ENCODE measurements at places on chromosomes 6 and 20.

DNA sequence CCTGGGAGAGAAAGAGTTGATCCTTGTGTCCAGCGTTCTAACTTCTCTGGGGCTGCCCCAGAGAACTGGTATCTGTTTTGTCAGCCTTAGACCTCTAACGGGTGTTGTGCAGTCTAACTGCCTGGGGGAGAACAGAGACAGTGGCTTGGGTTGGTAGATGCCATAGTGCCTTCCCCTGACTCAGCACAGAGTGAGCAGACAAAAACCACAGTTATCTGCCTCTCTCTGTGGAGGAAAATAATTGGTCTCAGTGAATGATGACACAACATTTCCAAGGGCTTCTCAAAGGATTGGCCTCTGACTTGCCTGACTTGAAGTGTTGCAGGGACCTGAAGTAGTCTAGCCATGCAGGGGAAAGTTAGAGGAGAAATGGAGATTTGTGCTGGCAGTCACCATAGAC, 226.2 kb upstream of the MAN1A1 start:
- no peak for DNase-seq

DNA sequence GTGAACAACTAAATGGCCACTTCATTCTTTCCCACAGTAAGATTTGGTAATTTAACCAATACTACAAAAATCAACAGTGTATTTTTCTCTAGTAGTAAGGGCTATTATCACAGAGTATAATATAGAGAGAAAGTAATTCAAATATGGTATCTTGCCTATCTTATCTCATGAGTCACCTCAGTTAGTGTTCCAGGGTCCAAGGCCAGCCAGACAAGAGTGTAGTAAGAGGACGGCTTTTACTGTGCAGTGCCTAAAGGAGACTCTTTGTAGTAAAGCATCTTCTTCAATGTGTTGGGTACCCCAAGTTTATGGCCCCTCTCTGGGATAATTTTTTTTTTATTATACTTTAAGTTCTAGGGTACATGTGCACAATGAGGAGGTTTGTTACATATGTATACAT, 607.4 kb downstream of the PKHD1 start:
- DNase-seq, result no peak

GRCh38 chr6:25699649-25700048, 47.6 kb downstream of the SCGN start:
- DNase-seq, result no peak

DNA sequence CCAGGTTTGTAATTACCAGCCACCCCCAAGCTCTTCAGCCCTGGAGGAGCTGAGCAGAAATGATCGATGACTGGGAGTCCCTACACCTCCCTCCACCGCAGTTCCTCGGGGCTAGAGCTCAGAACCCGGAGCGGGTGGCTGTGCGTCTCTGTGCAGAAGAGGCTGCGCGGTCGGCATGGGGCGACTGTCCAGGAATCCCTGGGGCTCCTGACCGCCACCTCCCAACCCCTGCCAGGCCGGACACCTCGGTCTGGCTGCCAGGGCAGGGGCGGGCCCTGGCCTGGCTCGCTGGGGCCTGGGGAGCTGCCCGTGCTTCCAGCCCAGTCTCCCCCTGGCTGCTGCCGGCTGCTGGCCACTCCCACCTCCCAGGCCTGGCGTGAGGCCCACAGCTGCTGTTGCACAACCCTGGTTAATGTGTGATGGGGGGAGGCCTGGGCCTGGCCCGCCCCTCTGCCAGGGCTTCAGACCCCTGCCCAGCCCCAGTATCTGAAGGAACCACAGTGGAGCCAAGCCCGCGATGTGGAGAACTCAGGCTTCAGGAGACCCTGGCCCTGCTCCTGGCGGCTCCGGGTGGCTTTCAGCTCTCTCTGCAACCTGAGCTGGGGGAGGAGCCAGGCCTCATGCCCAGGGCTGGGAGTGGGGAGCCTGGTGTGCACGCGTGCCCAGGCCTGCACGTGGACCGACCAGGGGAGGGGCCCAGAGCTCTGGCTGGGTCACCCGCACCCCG, 1.2 kb downstream of the SLC2A4RG start:
- DNase-seq, result peak; percentile 93

DNA sequence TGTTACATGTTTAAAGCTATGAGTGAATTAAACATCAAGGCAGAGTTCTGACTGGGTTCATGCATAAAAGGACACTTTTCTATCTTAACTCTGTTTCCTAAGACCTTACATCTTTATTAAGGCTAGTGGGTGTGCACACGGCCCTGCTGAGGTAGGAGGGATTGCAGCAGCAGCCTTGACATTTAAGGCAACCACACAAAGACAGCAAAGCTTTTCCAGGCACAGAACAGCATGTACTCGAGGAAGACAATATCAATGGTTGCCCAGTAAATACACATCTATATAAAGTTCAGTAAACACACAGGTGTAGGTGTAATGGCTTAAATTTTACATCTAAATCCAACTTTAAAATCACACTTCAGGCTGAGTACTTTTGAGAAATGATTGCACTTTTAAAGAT, 79.8 kb upstream of the LOC128125822 start:
- peak; percentile 32 for DNase-seq

- DNase-seq, result peak; percentile 52
Observed at GRCh38 chr20:63737945-63738686, 1.5 kb upstream of the SLC2A4RG start.

DNA sequence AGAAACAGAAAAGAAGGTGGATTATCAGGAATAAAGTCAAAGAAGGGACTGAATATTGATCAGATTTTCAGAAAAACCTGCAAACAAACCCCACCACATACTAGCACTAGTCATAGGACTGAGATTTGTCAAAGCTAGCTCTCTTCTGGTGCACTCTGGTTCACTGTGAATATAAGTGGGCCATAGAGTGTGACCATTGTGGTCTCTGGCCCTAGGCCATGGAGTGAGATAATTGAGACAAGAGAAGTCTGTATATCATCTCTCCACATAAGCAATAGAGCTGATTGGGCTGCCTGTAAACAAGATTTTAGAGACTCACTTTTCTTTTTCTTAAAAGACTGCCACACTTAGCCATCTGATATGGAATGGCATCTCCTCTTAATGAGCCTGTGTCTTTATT, 247.2 kb downstream of the LAMA2 start:
- no peak for DNase-seq

DNA sequence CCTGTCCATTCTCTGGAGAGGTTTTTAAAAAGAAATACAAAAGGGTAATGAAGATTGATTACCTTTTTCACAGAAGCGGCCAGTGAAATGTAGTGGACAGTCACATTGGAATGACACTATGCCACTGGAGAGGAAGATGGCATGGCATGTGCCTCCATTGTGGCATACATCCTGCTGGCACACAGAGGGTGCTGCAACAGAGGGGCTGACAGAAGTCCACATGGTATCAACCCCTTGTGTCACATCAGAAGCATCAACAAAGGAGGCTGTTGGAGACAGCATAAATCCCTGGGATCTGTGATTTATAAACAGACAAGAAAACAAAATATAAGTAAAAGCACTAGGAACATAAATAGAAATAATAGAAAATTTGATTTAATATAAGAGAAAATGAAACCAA, 594.9 kb downstream of the PHF3 start:
- DNase-seq, result no peak

GRCh38 chr6:151229401-151230276, 10.1 kb upstream of the AKAP12 start:
- DNase-seq, result no peak
